ENCODE measurements at places on chromosomes 3 and 15. TPM values are rescaled to one million over a fixed set of nuclear protein-coding genes. Genes with fewer than 3 reads are reported as not detected.

- no peaks in the 10 kb centered on the region for H3K36me3 ChIP-seq
- H3K27ac ChIP-seq: no peak overlapping the region
- no peaks in the 10 kb centered on the region for H3K4me1 ChIP-seq
These were observed 128.4 kb downstream of the CTNNB1 start for GRCh38 chr3:41327718-41328117.

DNA sequence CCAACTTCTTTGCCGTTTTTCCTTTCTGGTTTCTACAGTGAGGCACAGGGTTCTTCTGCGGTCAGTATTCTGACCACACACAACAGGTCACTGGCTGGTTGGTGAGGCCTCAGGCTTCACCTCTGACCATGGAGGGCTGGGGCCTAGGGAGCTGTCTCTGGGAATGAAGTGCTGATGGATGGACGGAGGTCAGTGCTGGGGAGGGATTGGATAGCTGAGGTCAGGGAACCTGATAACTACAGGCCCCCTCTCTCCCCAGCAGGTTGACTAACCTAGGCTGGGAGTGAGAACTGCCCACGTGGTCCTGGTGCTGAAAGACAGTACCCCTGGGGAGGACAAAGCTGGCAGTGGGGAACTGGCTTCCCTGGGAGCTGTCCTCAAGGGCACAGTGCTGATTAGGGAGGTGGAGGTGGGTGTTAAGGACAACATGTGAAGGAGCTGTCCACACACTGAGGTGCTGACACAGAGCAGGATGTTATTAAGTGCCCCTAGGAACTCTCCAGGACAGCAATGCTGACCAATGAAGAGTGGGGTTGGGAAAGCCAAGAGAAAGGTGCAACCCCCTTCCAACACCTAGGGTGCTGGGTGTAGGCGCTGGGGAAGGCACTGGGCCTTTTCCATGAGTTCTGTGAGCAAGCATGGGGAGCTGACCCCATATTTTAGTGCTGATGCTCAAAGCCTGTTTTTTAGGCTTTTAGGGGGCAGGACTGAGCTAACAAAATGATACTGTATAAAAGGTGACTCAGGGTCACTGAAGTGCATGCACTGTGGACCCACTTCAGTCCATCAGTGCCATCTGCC lies 45.2 kb downstream of the ATP2B2 start:
- H3K27ac ChIP-seq: no peak overlapping the region
- H3K36me3 ChIP-seq: no peaks in the 10 kb centered on the region
- no peak overlapping the region for H3K4me3 ChIP-seq

GRCh38 chr15:70768257-70768883 lies 5.0 kb upstream of the UACA start:
- no peak overlapping the region for H3K4me3 ChIP-seq
- no peak for DNase-seq
- H3K4me1 ChIP-seq: no peaks in the 10 kb centered on the region
- no peak overlapping the region for H3K27ac ChIP-seq

- H3K4me1 ChIP-seq: no peaks in the 10 kb centered on the region
- H3K36me3 ChIP-seq: peaks cover 27% of the 10 kb centered on the region
- no peak for DNase-seq
These were observed 340.3 kb upstream of the CTDSPL start for GRCh38 chr3:37521429-37521828.

SPPL2A gene
- 147 TPM for total RNA-seq

- H3K4me3 ChIP-seq: no peak overlapping the region
- H3K27ac ChIP-seq: no peak overlapping the region
- H3K4me1 ChIP-seq: no peaks in the 10 kb centered on the region
- no peaks in the 10 kb centered on the region for H3K27me3 ChIP-seq
- H3K36me3 ChIP-seq: no peaks in the 10 kb centered on the region
- DNase-seq: no peak
These were observed 19.8 kb upstream of the P2RY12 start for GRCh38 chr3:151404316-151404715.

Measured in lung (tissue), 17 donors.